ENCODE measurements at places on chromosomes 2 and 18. TPM values are rescaled to one million over a fixed set of nuclear protein-coding genes. Genes with fewer than 3 reads are reported as not detected.

SETBP1 gene
- polyA plus RNA-seq: 1.6 TPM

ORC4 gene
- polyA plus RNA-seq: 45.7 TPM

RESP18 gene
- not detected for polyA plus RNA-seq

ARHGAP28 gene
- 2.9 TPM for polyA plus RNA-seq

C2orf66 gene
- polyA plus RNA-seq: not detected

FBLN7 gene
- polyA plus RNA-seq: 0.16 TPM

FSIP2 gene
- 3.0 TPM for polyA plus RNA-seq

CNGA3 gene
- not detected for polyA plus RNA-seq

LRATD1 gene
- polyA plus RNA-seq: 1.8 TPM

ZSCAN30 gene
- polyA plus RNA-seq: 12.3 TPM

SERPINB4 gene
- polyA plus RNA-seq: 2.3 TPM

SLC40A1 gene
- polyA plus RNA-seq: 0.10 TPM

ATP8B1 gene
- 1.7 TPM for polyA plus RNA-seq

LRRTM1 gene
- 0.47 TPM for polyA plus RNA-seq

IL18R1 gene
- not detected for polyA plus RNA-seq

PAIP2B gene
- 7.6 TPM for polyA plus RNA-seq

GPAT2 gene
- 1.4 TPM for polyA plus RNA-seq

RAMP1 gene
- 1.7 TPM for polyA plus RNA-seq

SRD5A2 gene
- polyA plus RNA-seq: not detected

Data from GM23338 (cell line).